Suppressor macrophage (primary cell): ENCODE measurements at places on chromosomes 6 and 20.
A peak's percentile ranks its signal among the peaks of the same experiment; 100 is the strongest.

DNA sequence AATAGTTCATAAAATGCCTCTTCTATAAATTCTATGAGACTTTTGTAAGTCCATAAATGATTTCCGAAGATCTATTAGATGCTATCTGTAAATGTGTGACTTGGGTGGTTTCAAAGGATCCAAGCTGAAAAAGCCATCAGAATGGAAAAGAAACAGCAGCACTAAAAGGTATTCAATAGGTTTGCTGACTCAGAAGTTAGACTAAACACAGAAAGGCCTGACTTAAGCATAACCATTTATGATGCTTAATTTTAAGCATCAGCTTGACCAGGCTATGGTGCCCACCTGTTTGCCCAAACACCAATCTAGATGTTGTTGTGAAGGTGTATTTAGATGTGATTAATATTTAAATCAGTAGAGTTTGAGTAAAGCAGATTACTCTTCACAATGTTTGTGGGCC lies 513.5 kb downstream of the TFAP2A start:
- no peak for DNase-seq

- no peak for DNase-seq
Measured at GRCh38 chr6:55918639-55919038, 43.2 kb upstream of the BMP5 start.

GRCh38 chr6:149190224-149190831 lies 127.2 kb upstream of the TAB2 start:
- peak; percentile 75 for DNase-seq

GRCh38 chr6:109514946-109515345 lies 31.9 kb upstream of the ZBTB24 start:
- no peak for DNase-seq

GRCh38 chr6:169725125-169726048 lies 1.1 kb upstream of the PHF10 start:
- DNase-seq: peak; percentile 74

- DNase-seq: no peak
Measured at GRCh38 chr6:129902681-129903080, 41.6 kb upstream of the TMEM244 start.

DNA sequence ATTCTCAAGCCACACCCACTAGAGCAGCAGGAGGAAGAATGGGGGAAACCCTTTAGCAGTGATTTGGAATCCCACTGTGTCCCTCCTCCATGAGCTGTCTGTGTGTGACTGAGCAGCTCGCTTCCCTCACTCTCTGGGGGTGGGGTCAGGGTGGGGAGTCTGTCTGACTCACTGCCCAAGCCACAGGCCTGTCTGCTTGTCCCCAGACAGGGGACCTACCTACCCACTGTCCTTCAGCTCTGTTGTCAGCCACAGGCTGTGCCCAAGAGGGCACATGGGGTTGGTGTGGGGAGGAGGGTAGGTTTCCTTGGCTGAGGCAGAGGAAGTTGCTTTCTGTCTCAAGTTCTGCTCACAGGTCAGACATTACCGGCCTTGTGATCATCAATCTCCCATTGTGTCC lies 127.0 kb downstream of the MAFB start:
- DNase-seq: peak; percentile 95

DNA sequence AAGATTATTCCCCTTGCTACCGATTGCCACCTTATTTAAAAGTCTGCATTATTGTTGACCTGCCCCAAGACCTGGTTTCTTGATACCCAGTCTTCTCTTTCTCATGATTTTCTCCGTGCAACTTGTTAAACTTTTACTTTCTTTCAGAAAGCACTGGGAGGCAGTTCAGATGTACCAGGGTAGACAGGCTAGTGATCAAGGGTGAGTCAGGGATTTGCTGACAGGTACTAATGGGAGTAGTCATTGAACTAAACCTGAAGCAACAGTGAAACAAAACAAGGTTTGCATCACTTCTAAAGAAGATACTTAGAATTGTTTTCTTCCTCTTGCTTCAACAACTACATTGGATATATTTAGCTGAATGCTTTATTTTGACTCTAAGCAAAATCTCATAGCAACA lies 124.4 kb downstream of the KCNQ5 start:
- DNase-seq: no peak

DNA sequence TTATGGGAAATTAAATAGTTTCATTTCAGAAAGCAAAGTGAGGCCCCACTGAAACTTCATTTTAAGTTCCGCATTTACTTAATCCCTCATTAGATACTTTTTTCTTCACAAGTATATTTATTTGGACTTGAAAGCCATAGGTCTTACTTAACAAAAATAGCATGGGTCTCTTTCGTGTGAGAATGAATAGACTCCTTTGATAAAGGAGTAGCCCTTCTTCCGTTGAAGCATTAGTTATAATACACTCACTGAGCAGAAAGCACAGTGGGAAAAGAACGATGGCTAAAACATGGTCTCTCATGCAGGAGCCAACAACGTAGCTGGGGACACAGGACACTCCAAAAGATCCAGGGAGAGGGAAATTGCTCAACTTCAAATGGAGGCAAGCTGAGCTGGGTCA lies 130.4 kb downstream of the SLC23A2 start:
- no peak for DNase-seq

DNA sequence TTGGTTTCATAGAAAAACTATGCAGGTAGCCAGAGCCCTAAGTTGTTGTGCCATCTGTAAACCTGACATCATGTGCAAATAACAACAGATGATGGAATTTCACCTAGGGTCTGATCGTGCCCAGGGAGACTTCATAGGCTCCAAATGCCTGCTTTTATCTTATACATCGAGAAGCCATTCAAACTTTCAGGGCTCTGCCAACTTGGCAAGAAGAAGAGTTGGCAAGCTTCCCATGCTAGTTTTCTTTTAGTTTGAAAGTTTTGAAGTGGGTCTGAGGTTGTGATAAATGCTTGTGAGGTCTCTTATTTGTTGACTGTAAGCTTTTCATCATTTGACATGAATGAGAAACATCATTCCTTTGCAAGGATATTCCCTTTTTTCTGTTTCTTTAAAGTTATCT lies 175.4 kb upstream of the FLRT3 start:
- no peak for DNase-seq

DNA sequence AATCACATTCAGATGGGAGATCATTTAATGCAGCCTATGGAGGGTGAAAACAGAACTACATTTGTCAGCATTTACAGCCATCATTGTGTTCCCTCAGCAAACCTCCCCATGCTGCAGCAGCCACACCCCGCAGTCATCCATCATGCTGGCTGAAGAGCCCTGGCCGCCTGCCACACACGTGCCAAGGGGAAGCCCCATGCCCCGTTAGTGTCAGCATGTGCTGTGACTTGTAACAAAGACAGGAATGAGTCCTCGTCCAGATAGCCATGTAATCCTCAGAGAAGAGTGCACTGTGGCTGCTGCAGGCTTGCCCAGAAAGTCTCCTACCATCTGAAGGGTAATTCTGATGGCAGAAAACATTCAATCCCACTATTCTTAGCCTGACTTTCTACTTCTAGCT lies 1097.8 kb downstream of the KIF16B start:
- peak; percentile 3 for DNase-seq

- no peak for DNase-seq
Measured at GRCh38 chr20:48944663-48945297, 23.3 kb downstream of the ARFGEF2 start.

GRCh38 chr6:88704980-88705379 lies 258.4 kb downstream of the RNGTT start:
- no peak for DNase-seq

GRCh38 chr6:55825402-55826051 lies 49.9 kb downstream of the BMP5 start:
- no peak for DNase-seq
